ENCODE measurements at places on chromosomes 2 and 18. TPM values are rescaled to one million over a fixed set of nuclear protein-coding genes. Genes with fewer than 3 reads are reported as not detected.

GRCh38 chr2:45173513-45173912 is 164.3 kb upstream of the SIX2 start:
- DNase-seq = no peak

DNA sequence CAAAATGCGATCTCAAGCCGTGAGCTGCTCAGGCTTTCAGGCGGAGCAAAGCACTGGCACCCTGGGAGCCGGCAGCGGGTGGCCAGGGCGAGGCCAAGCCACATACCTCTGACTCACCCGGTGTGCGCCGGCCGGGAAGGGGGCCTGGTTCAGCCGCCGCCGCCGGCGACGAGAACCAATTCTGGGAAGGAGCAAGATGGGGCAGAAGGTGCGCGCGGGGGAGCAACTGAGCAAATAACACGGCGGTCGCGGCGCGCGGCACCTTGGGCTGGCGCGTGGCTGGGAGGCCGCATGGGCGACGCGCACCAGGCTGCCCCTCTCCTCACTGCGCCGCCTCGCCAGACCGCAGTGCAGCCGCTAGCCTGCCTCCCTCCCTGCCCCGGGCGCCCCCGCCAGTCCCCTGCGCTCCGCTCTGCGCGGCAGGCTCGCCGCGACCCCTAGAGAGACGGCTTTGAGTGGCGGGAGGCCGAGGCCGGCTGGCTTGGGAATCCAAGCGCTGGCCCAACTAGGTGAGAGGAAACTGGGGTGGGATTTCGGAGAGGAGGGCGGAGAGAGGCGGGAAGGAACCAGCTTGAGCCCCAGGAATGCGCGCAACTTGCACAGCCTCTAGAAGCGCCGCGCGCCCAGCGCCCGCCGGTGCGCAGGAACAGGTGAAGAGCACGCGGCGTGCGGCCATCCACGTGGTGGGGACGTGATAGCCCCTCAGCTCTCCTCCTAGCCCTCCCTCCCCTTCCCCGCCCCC is 3.2 kb downstream of the NRP2 start:
- no peak for DNase-seq

DNA sequence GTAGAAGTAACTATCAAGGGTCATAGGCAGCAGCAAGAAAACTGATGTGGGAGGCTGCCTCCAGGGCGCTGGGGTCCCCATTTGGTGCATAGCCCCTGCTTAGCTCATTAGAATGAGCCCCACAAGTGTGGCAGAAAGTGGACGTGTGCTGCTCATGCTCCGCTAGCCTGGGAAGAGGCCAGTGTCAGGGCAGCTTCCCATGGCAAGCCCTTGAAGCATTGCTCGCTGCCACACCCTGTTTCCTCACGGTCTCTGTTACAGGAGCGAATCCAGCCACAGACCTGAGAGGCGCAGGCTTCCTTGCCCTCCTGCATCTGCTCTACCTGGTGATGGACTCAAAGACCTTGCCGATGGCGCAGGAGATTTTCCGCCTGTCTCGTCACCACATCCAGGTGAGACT is 22.5 kb downstream of the ELMOD3 start:
- DNase-seq = no peak

GRCh38 chr2:67076239-67076624 is 320.9 kb upstream of the ETAA1 start:
- no peak for DNase-seq

DNA sequence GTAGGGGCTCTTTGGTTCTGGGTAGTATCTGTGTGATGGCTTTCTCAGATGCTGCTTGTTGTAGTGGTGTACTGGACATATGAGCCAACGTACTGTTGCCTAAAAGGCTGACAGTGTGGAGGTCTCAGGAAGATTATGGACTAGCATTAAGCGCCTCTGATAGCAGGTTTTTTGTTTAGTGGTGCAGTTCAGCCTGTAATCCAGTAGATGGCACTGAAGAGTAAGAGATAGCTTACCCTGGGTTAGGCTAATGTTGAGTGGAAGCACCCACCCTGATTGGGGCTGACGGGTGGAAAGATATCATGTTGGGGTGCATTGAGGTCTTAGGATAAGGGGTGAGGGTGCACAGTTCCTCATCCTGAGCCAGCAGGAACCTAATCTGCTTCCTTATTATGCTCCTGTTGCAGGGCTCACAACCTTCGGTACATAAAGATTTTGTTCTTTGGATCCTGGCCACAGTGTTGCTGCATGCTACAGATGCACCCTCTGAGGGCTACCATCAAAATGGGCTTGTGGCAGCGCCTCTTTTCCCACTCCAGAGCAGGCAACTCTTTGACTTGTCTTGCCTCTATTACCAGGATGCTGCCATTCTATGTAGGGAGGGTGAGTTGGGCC is 79.6 kb downstream of the MSTN start:
- DNase-seq = no peak

GRCh38 chr2:195468771-195469170 is 188.3 kb upstream of the SLC39A10 start:
- no peak for DNase-seq

DNA sequence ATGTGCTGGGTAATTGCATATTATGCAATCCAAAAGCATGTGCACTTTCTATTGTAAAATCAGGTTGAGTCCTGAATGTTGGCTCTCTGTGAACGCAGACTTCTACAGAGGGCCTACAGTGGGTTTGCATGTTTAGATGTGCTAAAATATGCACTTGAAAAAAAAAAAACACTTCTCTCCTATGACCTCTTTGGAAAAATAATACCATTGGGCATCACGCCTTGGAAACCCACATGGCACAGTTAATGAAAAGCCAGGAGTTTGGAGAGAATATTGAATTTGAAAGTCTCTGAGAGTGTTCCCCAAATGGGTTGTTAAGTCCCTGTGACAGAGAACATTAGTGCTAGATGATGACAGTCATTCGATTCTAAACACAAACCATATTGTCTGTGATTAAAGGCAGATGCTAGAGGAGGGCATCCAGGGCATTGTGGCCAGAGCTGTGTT is 710.4 kb upstream of the PIK3C3 start:
- DNase-seq = no peak

- no peak for DNase-seq
Observed at GRCh38 chr2:238851761-238852160, 3.9 kb downstream of the TWIST2 start.

- no peak for DNase-seq
Observed at GRCh38 chr2:170887496-170887895, 41.6 kb upstream of the GORASP2 start.

- DNase-seq = no peak
Observed at GRCh38 chr2:2325516-2325915, 5.6 kb downstream of the MYT1L start.

- DNase-seq = no peak
Observed at GRCh38 chr2:178506101-178506500, 25.8 kb downstream of the PLEKHA3 start.

DNA sequence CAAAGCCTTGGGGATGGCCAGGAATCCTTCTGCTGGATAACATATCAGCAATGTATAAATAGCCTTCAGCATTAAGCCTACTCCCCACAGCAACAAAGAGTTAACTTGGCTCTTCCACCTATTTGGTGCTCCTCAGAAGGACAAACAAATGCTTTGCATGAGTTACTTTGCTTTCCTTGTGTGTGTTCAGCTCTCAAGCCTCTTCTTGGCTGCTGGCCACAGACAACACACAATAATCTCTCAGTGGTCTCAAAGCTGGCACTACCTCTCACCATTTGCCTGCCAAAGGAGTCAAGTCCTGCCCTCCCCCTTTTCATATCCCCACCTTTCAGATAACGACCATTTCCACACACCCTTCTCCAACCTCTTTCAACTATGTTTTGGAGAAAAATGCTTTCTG is 17.5 kb downstream of the FTCDNL1 start:
- DNase-seq = no peak

- DNase-seq = no peak
Observed at GRCh38 chr2:106667478-106668070, 180.4 kb downstream of the CD8B2 start.

DNA sequence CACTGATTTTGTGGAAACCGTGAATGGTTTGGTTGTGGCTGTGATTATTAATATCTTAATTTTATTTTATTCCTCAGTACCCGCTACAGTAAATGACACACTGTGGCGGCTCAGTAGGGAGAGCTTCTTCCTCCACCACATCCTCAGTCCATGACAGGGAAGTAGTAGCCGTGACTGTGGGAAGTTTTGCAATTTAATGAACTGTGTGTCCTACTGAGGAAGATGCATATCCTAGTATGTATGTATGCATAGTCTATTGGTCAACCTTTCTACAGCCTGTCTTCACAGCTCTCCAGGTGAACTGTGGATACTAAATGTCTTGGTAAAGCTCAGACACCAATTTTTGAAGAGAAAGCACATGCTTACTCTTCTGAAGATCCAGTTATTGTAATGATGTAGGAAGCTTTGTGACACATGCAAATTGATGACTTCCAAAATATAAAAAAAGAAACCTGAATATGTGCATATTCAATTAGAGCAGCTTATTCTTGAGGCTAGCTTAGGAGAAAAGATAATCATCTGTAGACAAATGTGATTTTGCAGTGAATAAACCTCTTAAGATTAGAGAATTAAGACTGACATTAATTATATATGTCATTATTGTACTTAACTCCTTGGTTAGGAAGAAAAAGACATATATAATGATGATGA is 384.3 kb upstream of the CNTNAP5 start:
- DNase-seq = no peak

GRCh38 chr18:63140038-63140450 is 179.5 kb downstream of the BCL2 start:
- DNase-seq = no peak

DNA sequence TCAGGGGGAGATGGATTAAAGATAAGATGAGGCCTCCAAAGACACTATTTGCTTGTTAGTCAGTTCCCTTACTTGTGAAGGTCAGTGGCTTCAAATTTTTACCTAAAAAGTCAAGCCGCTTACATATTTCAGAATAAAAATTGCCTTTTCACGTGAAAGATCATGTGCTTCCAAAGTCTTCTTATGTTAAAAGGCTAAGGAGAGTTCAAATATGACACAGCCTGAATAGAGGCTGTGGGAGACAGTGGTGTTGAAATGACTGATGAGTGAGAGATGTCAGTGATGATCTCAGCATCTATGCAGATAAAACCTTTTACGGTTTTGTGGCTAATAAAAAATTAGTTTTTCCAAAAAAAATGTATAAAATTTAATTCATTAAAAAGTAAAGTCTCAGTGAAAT is 40.5 kb downstream of the UPP2 start:
- DNase-seq = no peak

- DNase-seq = no peak
Observed at GRCh38 chr18:80250740-80251364, 3.5 kb upstream of the PARD6G start.

DNA sequence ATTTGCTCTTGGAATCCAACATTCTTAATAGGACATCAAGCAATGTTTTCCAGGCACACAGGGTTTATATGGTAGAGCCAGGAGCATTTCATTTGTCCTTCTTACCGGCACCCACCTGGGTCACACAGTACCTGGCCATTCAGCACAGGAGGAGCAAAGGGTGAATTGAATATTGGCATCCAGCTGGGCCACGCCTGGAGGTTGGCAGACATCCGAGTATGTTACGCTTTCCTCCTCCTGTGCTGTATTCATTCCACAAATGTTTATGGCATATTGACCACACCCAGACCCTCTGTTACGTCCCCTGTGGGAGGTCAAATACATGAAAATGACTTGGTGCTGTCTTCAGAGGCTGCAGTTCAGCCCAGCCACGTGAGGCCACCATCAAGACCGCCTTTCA is 206.2 kb downstream of the RTP5 start:
- DNase-seq = no peak

DNA sequence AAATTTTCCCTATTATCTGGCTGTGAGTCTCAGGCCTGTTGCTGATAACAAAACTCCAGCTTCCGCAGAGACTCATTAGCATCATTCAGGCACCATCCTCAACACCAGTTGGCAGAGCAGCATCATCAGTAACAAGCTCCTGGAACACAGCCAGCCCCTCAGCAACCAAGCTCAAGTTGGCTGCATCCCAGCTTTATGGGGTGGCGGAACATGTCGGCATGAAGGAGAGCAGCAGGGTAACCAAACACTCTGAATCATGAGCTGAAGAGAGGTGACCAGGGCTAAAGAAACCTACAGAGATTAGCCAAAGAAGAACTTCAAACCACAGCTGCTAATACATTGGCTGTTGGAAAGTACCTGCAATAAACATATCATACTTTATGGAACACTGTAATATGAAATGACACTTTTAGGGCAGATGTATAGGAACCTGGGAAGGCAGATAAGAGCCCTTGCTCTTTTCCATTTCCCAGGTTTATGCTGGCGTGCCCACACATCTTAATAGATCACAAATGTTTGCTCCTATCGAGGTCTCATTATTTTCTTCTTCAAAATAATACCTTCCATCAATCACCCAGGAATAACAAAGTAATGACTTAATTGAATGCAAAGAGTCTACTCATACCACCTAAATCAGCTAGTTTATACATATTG is 63.8 kb downstream of the PDE11A start:
- peak; percentile 16 for DNase-seq

DNA sequence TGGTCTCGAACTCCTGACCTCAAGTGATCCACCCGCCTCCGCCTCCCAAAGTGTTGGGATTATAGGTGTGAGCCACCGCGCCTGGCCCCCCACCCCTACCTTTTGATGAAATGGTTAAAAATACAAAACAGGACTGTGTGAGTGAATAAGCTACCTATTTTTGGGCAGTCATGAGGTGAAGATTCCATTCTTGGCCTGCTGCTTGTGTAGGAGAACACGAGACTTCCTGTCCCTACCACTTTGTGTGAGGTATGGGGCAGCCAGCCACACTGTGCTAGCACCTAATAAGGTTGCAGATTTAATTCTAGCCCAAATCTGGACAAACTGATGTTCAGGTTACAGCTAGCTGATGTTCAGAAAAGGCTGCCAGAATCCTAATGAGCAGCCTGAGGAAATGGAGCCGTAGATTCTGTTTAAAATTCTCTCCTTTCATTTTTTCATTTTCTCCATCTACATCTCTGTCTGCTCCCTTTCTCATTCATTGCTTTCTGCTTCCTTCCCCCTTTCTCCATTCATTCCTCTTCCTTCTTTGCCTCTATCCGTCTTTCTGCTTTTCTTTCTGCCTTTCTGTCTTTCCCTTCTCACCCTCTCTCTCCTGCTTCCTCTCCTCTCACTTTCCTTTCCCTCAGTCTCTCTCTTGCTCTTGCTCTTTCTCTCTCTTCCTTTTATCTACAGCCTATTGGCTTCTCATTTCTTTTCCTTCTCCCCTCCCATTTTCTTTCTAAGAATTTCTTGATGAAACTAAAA is 4.6 kb upstream of the LTBP1 start:
- DNase-seq = no peak

PLEK gene
- polyA plus RNA-seq = 9.2 TPM

CTAGE1 gene
- polyA plus RNA-seq = 5.2 TPM

C2orf15 gene
- polyA plus RNA-seq = 2.1 TPM

LBX2 gene
- polyA plus RNA-seq = 0.33 TPM

GALNT14 gene
- polyA plus RNA-seq = 6.9 TPM

TXNDC2 gene
- 212 TPM for polyA plus RNA-seq

BOK gene
- 20.2 TPM for polyA plus RNA-seq

TMEM178A gene
- polyA plus RNA-seq = 1.9 TPM

NPAS2 gene
- polyA plus RNA-seq = 20.4 TPM

FBXO48 gene
- 1.7 TPM for polyA plus RNA-seq

CCDC85A gene
- 0.61 TPM for polyA plus RNA-seq

CRYGD gene
- 2.5 TPM for polyA plus RNA-seq

SERPINB2 gene
- polyA plus RNA-seq = not detected

RTP5 gene
- polyA plus RNA-seq = 0.13 TPM

KLF11 gene
- polyA plus RNA-seq = 72.2 TPM

SLC9A4 gene
- polyA plus RNA-seq = 0.34 TPM
